ENCODE measurements at places on chromosomes 3 and 15.

DNA sequence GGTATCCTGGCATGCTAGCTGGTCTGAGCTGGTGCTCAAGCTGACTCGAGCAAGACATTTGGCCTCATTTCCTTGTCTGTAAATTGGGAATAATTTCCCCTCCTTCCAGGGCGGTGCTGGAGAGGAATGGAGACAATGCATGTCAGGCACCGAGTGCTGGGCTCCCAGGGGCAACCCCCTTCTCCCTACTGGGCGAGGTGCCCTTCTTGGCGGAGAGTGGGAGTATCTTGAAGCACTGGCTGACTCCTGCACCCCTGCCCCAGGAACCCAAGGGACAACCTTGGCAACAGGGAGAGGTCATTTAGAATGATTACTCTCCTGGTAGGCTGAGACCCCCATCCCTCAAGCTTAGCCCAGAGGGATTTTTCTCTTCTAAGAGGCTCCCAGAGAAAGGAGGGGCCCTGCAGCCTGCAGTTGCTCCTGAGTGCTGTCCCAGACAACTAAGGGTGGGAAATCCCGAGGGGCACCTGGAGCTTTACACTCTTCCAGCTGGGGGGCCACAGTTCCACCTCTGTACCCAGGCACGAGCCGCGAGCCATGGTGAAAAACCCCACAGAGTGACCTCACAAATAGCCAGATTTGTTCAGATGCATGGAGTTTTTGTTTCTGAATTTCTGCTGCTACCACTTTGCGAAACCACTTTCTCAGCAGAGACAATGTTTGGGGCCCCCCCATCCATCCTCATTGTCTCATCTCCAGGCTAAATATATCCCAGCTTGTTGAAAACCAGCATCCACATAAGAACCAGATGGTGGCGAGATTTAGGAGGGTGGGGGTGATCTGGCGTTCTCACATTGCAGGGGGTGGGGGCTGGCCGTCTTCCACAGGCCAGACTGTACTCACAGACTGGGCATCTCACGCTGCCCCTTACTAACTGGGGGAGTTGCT lies 44.8 kb downstream of the ABTB1 start:
- DNase-seq, result no peak

GRCh38 chr3:42836150-42837123 lies 27.2 kb downstream of the ACKR2 start:
- DNase-seq, result no peak

DNA sequence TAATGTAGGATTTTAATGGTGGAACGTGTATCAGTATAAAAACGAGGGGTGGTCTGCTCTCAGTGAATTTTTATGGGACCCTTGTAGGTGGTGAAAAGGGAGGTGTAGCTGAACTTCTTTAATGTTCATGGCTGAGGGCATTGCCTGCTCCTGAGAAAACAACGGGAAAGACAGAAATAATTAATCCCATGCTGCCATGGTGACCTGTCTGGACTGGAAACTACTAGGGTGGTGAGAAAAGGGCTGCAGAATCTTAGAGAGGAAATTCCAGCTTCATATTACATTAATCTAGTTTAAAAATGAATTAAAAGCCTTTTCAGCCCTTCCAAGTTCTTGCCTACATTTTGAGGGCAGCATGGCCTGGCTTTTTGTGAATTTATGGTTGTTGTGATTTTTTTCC lies 47.6 kb downstream of the ZBTB38 start:
- no peak for DNase-seq

DNA sequence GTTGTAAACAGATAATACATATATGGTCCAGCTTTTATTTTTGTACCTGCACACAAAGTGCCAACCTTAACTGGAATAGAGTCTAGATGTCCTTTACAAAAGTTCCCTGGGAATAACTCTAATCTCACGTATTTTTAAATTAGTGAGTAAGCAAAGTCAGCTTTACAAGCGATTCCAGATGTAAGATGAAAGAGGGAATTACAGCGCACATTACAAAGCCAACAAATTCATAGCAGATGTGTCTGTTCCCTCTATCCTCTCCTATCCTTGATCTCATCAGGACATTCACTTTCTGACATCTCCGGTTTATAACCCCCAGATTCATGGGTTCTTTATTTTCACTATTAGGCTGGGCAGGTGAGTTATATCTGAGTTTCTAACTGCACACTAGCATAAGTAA lies 406.8 kb upstream of the ZNF385D start:
- no peak for DNase-seq

GRCh38 chr15:26697913-26698312 lies 75.0 kb downstream of the GABRB3 start:
- no peak for DNase-seq

GRCh38 chr3:181729341-181729869 lies 17.7 kb downstream of the SOX2 start:
- DNase-seq, result no peak

DNA sequence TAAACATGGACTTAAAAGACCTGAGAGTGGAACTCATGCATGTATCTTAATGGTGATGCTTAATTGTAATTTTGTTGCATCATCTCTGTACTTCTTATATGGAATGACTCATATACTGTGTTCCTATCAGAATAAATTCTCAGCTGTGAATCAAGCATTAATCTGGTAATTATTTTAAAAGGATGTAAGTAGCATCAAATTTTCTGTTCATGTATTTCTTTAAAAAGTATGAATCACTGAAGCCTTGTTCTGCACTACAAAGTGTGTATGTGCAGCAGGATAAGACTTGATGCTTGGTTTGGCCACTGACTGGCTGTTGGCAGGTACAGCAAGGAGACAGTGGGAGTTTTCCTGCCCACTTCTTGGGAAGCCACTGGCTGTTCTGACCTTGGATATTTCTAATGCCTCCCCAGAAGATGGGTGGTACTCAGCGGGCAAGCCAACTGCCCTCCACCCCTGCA lies 123.9 kb downstream of the ANO10 start:
- no peak for DNase-seq

DNA sequence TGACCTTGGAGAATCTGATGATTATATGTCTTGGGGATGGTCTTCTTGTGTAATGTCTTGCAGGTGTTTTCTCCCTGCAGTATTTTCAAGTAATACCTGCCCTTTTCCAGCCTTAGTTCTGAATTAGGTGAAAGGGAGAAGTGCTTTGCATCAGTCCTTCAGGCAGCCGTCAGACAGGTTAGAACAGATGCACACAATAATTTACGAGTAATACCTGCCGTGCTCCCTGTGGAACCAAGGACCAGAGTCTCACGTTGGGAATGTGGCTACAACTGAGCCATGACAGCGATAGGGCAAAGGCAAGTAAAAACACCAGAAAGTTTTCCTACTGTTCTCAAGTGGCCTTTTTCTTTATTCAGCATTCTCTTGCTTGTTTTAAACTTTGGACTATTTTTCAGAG lies 69.1 kb downstream of the CHCHD6 start:
- DNase-seq, result no peak

- DNase-seq, result no peak
These were observed 39.6 kb downstream of the C3orf38 start for GRCh38 chr3:88189361-88189810.

DNA sequence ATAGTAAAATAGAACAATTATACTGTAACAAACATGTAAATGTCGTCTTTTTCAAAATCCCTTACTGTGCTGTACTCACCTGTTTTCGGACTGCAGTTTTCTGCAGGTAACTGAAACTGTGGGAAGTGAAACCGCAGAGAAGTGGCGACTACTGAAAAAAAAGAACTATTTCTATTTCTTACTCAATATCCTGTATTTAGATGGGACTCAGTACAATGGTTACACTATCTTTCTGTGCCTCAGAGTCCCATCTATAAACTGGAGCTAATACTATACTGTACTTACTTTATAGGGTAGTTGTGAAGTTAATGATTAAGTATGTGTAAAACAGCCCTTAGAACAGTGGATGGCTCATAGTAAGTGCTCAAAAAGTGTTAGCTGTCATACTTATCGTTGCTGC lies 14.3 kb upstream of the P2RY12 start:
- DNase-seq, result no peak
